ENCODE measurements at places on chromosomes 3 and 15.

GRCh38 chr3:127462111-127462655, 128.3 kb downstream of the TPRA1 start:
- no peak for DNase-seq

DNA sequence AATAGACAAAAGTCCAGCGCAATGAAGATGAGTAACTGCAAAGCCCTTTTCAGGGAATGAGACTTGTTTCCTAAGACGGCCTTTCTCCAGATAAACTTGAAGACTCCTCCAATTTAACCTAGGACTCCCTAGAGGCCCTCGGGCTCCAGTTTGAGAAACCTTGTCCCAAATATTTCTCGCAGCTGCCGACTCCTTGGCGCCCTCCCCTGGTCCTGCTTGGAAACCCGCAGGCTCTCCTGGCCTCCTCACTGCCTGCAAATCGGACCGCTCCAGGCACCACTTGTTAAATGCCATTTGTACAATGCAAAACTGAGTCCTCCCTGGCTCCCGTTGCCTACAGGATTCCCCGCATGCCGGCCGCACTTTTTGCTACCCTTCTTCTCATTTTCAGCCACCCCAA, 36.8 kb downstream of the MUC4 start:
- DNase-seq: no peak

DNA sequence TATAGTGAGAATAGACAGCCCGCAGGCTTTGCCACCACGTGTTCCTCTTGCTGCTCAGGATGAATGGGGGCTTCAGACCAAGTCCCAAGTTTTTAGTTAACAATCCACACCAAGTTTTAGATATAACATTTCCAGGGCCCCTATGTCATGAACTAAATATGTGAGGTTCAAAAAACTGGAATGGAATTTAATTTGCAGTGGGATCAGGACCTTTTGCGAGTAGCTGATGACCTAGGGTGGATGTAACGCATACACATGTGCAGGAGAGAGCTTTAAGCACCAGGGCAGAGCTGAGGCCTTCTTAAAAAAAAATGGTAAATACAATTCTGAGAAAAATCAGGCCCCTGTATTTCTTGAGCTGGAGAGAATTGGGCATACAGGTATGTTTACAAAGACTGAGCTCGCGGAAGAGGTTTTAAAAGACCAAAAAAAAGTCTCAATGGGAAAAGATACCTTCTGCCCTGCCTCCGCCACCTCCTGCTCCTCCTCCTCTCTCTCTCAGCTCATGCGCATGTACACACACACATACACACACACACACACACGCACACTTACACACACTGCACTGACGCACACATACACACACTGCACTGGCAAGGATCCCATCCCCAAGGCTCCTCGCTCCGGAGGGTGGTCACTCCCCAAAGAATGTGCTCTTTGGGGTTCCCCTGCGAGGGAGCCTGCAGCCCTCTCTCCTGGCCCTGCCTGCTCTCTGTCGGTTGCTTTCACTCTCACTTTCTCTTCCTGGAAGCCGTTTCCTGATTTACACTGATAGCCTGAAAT, 48.2 kb upstream of the IGF1R start:
- no peak for DNase-seq

GRCh38 chr15:56814429-56814828, 81.1 kb upstream of the ZNF280D start:
- DNase-seq: no peak

DNA sequence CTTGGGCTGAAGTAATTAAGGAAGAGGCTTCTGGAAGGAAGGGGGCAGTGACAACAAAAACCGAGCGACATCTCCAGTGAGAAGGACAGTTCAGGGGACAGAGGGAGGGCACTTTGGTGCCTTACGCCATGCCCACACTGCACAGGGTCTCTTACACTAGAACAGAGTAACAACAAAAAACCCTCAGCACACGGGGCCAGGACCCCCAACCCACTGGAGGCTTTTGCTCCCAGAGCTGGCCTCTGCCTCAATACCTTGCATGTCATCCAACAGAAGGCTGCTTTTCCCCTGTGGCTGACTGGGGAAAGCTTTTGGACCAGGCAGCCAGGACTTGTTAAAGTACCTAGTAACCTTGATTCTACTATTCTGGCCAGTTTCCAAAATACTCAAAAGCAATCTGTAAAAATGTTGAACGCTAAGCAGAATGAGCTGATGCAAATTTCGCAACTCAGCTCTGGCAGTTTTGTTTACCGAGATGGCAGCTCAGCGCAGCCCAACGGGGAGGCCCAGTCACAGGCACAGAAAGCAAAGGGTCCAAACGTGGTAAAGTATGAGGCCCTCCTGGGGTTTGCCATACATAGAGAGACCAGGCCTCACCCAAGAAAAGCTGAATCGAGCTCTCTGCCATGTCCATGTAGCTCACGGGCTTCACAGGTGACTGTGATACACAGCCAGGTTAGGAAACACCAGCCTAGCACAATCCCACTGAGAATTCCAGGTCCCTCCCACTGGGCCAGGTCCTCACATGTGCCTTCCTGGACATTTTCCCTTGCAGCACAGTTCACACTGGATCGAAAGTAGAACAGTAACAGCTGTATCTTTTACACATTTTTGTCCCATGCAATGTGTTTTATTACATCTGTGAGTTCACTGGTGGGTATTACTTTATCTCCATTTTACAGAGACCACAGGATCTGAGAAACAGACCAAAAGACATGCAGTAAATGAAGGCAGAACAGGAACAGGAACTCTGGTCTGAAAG, 6.0 kb downstream of the CHCHD4 start:
- no peak for DNase-seq

- DNase-seq: no peak
Observed at GRCh38 chr15:31125061-31125460, 23.5 kb upstream of the TRPM1 start.

All from stimulated activated CD8-positive, alpha-beta memory T cell treated with anti-CD3 and anti-CD28 coated beads, Interleukin-7, amount 100 ng/mL, for 24 hours (primary cell).